ENCODE measurements at places on chromosomes 1 and 21. TPM values are rescaled to one million over a fixed set of nuclear protein-coding genes. Genes with fewer than 3 reads are reported as not detected.
A peak's percentile ranks its signal among the peaks of the same experiment; 100 is the strongest.

Gene EVA1C
- total RNA-seq: 0.54 TPM

GRCh38 chr1:77824079-77824478 lies 44.6 kb downstream of the MIGA1 start:
- no peak for DNase-seq

GRCh38 chr1:12124693-12125421 lies 41.9 kb upstream of the TNFRSF1B start:
- DNase-seq: no peak

Gene SCCPDH
- total RNA-seq: 40.1 TPM

DNA sequence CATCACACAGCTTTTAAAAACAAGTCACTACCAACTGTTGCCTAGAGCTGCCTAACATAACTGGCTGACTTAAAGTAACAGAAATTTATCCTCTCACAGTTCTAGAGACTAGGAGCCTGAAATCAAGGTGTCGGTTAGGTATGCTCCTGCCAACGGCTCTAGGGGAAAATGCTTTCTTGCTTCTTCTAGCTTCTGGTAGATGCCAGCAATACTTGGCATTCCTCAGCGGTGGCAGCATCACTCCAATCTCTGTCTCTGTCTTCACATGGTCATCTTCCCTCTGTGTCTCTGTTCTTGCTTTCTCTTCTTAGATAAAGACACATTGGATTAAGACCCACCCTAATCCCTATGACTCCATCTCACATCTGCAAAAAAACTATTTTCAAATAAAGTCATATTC lies 51.5 kb downstream of the DMRTA2 start:
- no peak for DNase-seq

Gene MXRA8
- total RNA-seq: 106 TPM

DNA sequence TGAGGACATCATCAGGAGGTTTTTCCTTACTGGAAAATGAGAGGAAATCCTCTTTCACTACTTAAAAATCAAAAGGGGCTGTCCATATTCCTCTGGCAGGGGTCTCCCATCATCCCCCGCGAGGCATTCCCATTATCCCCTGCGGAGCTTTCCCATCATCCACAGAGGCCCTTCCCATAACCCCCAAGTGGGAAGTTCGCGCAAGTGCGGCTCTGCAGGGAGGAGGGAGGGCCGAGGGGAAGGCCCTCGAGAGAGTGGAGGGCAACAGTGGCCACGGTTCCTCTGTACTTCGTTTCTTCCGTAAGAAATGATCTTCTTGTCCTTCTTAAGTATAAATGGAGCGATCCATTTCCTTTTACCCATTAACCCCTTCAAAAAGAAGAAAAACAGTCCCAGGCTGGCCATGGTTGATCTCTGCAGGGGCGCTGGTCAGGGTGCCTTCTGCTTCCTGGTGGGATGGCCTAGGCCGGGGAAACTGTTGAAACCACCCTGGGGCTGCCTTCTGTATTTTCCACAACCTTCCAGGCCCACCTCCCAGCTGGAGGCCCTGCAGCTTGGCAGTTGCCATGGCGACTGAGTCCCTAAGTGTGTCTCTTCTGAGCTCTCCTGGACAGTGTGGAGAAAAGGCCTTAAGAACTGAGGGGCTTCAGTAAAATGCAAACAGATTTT lies 3.6 kb upstream of the RSPH1 start:
- DNase-seq: no peak

DNA sequence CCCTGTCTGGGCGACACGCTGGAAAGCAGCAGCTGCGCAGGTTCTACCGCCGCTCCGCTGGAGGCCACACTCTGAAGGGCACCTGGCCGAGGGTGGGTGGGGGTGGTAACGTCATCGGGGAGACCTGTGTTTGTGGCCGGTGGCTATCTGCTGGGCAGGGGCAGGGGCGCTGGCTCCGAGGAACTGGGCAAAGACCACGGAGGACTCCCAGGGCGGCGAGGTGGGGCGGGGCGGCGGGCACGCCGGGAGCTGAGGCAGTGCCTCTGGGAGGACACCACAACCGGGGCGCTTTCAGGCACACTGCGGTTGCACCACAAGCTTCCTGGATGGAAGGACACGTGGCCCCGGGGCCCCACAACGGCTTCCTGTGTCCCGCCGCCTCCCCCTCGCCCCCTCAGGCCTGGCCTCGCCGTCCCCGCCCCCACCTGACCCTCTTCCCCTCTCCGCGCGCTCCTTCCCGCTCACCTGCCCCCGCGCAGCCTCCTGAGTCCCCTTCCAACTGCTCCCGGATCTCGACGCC lies 3.3 kb upstream of the DENND2D start:
- DNase-seq: no peak

GRCh38 chr1:59592924-59593323 lies 221.8 kb upstream of the HOOK1 start:
- DNase-seq: no peak

- DNase-seq: peak; percentile 69
Observed at GRCh38 chr21:29504751-29505321, 206.1 kb downstream of the BACH1 start.

Gene TMPRSS15
- not detected for total RNA-seq

DNA sequence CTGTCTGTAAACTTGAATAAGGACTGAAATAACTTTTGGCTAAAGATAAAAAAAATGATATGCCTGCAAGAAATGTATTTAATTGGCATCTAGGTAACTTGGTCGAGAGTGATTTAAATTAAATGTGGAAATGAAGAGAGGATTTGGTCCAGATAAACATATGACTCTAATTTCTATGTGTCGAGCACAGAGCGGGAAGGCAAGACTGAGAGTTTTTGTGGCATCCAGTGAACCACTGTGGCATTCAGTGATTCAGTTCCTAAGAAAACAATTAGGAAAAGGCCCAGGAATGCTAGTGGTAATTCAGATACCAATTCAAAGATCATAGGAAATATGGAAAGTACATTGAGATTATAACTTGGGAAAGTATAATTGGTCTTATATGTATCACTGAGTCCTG lies 39.6 kb downstream of the PDE4B start:
- no peak for DNase-seq
